ENCODE measurements at places on chromosomes 1 and 21.
A peak's percentile ranks its signal among the peaks of the same experiment; 100 is the strongest.

GRCh38 chr1:201426479-201427310, 5.2 kb upstream of the TNNI1 start:
- no peak for DNase-seq

- no peak for DNase-seq
Observed at GRCh38 chr1:4053774-4054173, 153.7 kb upstream of the C1orf174 start.

- peak; percentile 47 for DNase-seq
Observed at GRCh38 chr1:202968895-202969295, 1.8 kb upstream of the CYB5R1 start.

DNA sequence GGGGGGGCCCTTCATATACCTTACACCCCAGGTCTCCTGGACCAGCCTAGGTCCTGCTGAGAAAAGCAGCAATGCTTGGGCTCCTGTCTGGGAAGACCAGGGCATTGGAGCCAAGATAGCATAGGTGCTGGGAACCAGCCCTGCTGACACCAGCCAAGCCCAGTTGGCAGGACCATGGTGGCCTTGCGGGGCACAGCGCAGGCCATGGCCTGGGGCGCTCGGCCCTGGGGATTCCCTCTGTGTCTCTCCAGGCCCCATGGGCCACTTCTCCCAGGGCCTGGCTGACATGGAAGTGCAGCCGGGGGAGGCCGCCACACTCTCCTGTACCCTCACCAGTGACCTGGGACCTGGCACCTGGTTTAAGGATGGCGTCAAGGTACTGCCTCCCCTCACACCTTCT, 23.3 kb downstream of the IGFN1 start:
- no peak for DNase-seq

DNA sequence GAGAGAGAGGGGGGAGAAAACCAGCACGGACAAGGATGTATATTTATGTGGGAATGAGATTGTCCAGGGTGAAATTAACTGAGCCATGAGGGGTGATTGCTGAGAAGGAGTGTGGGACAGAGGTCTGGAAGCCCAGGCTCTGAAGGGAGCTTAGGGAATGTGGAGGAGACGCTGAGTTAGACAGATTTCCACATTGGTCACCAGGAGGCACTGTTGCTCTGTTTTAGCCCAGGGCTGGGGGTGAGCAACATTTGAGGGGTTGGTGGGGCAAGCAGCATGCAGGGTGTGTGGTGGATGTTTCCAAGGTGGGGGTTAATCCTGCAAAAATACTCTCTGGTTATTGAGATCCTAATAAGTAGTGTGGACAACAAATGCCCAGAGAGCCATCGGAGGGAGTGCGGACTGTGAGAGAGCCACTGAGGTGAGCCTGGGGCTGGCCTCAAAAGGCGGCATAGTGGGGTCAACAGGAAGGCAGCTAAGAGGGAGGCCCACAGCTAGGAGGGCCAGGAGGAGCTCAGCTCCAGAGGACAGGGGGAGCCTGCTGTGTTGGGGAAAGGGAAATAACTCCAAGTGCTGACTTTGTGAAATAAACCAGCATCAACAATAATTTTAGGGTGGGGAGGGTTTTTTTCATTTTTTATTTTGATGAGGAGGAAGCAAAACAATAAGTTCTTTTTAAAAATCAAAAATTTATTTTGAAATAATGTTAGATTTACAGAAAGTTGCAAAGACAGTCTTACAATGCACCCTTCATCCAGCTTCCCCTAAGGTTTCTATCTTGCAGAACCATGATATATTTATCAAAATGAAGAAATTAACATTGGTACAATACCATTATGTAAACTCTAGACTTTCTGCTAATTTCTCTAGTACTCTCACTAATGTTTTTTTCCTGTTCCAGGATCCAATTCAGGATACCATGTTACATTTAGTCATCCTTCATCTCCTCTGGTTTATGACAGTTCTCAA, 82.8 kb upstream of the CD34 start:
- DNase-seq, result no peak

GRCh38 chr21:36175771-36176565, 19.3 kb downstream of the DOP1B start:
- DNase-seq, result no peak

- no peak for DNase-seq
Observed at GRCh38 chr1:166133276-166133841, 33.4 kb downstream of the FAM78B start.

DNA sequence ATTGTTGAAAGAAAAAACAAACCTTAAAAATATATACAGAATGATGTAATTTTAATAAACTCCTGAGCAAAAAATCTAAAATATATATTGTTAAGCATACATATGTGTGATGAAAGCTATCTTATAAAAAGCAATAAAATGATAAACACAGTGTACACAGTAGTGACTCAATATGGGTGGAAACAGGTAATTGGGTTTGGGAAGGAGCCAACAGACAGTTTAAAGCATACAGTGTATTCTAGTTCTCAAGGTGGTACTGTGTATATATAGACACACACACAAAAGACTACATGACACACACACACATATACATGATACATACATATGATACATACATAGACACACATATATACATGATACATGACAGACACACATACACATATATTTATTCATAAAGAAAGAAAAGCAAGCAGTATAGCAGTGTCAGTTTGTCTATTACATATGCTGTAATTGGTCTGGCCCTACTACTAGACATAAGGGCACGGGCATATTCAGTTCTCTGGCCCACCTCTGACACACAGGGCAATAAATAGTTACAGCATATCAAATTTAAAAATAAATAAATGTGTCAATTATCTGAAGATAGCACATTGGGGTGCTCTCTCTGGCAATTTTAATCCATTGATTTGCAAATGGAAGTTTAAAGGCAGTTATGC, 330.2 kb downstream of the S1PR1 start:
- no peak for DNase-seq

DNA sequence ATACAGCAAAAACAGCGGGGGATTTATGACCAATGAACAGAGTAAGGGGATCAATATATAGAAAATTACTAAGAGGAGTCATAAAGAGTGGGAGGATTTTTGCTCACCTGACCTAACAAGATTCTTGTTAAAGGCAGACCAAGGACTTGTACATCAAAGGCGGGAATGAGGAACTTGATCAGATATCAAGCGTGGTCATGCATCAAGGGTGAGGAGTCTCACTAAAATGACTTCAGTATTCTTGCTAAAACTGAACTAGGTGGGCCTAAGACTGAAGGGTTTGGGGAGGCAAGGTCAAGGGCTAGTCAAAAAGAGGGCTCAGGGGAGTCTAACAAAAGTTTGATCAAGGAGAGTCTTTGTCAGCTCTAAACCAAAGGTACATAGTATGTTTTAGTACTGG, 2.1 kb downstream of the MOV10 start:
- DNase-seq, result no peak

- no peak for DNase-seq
Observed at GRCh38 chr1:212401042-212401441, 13.6 kb downstream of the PACC1 start.

DNA sequence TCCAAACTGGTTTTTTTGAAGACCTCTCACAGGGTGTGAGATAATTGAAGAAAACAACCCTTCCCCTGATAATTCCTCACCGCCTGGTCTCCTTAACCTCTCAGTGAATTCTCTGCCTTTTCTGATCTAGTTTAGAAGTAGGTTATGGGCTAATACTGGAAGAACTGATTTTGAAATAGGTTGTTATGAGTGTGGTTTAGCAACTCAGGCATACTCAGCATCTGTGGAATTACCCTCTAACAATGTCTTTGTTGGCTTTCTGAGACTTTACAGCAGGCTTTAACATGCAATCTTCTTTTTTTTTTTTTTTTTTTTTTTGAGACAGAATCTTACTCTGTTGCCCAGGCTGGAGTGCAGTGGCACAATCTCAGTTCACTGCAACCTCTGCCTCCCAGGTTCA, 10.3 kb upstream of the PLD5 start:
- no peak for DNase-seq

GRCh38 chr1:46401964-46402626, 8.0 kb downstream of the FAAH start:
- peak; percentile 74 for DNase-seq

DNA sequence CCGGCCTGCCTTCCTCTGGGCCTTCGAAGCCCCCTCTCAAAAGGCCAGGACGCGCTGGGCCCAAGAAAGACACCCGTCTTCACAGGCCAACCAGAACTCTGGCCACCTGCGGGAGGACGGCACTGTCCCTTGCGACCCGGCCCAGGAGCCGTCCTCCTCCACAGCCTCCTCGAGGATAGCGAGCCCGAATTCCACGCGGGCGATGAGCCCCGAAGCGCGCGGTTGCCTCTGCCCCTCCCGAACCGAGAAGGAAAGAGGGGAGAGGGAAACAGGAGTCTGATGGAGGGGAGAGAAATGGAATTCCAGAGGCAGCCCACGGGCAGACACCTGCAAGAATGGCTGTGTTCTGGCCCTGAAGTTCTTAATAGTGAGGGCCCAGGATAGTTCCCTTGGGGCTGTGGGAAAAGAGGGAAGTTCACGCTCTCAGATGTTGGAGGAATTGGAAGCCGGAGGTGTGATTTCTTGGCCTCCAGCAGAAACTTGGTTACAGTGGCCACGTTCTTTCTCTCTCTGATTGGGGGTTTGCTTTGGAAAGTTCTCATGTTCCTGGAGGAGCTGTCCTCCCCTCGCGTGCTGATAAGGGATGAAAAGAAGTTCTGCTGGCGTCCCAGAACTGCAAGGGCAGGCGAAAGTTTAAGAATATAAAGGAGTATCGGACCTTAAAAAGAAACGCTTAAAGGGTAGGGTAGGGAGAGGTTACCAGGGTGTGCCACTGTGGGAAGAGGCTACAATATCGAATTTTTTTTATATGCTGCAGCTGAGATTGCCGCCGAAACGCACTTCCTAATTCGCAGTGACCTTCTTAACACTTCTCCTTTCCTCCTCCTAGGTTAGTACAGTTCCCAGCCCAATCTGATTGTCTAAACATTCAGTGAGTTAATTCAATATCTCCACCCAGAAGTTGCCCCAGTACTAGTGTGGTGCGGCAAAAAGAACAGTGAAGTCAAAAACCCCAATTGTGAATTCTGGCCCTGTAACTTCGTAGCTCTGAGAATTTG, 5.8 kb upstream of the SLC44A5 start:
- no peak for DNase-seq

DNA sequence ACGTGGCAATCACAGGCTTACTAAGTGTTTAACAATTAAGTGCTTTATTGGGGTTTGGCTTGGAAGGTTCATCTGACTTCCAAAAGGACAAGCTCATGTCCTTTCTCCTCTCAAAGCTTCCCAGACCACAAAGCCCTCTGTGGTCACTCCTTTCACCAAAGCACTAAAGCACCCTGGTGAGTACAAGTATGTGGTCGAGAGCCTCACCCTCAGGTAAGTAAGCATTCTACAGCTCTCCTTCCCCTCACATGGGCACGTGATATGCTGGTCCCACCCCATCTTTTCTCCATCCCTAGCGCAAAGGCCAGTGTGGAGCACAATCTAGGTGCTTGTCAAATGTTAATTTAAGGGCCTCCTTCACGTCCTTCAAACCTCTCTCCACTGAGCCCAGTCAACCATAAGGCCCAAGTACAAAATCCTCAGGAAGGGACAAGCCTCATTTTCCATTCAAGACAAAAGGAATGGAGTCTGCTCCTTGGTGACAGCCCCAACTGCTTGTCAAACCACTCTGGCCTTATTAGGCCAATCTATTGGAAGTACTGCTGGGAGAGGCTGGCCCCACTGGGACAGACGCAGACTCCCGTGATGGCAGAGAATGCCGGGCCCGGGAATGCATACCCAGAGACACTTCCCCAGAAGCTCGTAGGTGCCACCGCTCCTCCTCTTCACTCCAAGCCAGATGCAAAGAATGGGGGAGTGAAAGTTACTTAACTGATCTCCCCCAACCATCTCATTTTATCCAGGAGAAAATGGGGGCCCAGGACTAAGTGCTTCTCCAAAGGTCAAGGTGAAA, 7.8 kb downstream of the STMN1 start:
- no peak for DNase-seq

GRCh38 chr1:171802207-171802606, 20.7 kb downstream of the METTL13 start:
- no peak for DNase-seq

GRCh38 chr21:45839274-45839673, 142.3 kb upstream of the COL6A1 start:
- no peak for DNase-seq

DNA sequence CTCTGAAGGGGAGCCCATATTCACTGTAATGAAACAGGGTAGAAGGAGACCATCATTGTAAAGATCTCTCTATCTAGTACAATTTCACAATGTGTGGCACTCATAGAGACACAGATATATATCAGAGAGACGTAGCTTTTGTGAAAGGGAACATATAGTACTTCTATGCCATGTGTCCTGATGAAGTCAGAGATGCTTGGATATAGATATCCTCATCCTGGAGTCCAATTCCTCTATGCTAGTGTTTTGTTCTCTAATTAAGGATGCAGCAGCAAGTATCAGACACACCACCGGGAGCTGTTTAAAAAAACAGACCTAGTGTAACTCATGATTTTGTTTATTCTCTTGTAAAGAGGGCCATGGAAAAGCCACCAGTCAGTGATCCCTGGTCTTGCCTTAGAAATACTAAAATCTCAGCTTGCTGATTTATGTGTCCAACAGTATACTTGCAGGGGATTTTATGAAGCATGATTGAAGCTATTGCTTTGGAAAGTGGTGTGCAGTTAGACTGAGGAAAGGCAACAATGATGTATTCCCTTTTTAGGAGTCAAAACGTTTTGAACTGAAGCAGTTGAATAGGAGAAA, 2.5 kb downstream of the NCAM2 start:
- no peak for DNase-seq

GRCh38 chr1:198530953-198531352, 9.5 kb downstream of the ATP6V1G3 start:
- DNase-seq, result no peak

- no peak for DNase-seq
Observed at GRCh38 chr1:109876617-109877316, 33.9 kb upstream of the CSF1 start.

GRCh38 chr1:20200966-20201365, 14.6 kb upstream of the PLA2G2C start:
- DNase-seq, result no peak

- DNase-seq, result no peak
Observed at GRCh38 chr1:68113966-68114365, 63.5 kb upstream of the DIRAS3 start.

DNA sequence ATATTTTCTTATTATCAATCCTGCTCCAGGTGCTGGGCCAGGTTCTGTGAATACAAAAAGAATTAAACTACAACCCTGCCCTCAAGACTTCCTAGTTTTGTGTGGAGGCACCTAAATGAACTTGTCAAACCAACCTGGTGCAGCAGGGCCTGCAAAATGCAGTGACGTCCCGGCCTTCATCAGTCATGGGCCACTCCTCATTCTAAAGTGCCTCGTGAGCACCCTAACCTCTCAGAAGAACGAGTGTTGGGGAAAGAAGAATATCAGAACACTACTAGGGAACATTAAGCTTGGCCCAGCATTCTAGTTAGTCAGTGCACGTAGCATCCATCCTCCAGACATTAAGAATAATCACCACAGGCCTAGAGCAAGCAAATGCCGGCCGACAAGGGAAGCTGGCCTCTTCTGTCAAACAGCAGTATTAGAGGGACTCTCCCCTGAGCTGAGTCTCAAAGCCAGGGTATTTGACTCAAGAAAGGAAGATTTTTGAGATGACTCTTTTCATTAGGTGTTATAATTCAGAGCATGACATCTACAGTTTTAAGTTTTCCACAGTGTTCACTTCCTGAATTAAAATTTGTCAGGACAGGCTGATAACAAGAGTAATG, 137.9 kb downstream of the SLC45A1 start:
- DNase-seq, result no peak

Data from frontal cortex (tissue), 4 donors.